ENCODE measurements at places on chromosomes 6 and 20.
A peak's percentile ranks its signal among the peaks of the same experiment; 100 is the strongest.

GRCh38 chr6:26543953-26544352, 5.8 kb downstream of the HMGN4 start:
- DNase-seq: peak; percentile 38

- DNase-seq: peak; percentile 39
Observed at GRCh38 chr6:17385660-17386059, 7.7 kb upstream of the CAP2 start.

- DNase-seq: peak; percentile 90
Observed at GRCh38 chr20:297098-297924, at the start of gene ZCCHC3. TSS of gene ZCCHC3 (plus strand) at chr20:297570. CDS start at chr20:297587, 17 bp downstream.

DNA sequence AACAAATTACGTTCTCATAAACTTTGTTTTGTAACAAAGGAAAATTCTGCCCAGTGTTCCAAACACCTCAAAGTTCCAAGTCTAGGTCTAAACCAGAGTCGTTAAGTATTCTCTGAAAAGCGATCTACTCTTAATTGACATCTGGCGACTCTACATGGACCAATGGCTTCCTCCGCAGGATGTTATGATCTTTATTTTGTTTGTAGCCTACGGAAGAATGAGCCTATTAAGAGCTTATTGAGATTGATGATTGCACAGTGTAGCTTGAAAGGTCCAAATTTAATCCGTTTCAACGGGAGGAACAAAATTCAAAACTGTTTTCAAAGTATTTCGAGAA, 61.1 kb downstream of the FAM217A start:
- no peak for DNase-seq

- no peak for DNase-seq
Observed at GRCh38 chr20:33438481-33438880, 5.1 kb downstream of the SNTA1 start.

- DNase-seq: peak; percentile 12
Observed at GRCh38 chr6:106886922-106887797, 87.4 kb downstream of the CD24 start.

DNA sequence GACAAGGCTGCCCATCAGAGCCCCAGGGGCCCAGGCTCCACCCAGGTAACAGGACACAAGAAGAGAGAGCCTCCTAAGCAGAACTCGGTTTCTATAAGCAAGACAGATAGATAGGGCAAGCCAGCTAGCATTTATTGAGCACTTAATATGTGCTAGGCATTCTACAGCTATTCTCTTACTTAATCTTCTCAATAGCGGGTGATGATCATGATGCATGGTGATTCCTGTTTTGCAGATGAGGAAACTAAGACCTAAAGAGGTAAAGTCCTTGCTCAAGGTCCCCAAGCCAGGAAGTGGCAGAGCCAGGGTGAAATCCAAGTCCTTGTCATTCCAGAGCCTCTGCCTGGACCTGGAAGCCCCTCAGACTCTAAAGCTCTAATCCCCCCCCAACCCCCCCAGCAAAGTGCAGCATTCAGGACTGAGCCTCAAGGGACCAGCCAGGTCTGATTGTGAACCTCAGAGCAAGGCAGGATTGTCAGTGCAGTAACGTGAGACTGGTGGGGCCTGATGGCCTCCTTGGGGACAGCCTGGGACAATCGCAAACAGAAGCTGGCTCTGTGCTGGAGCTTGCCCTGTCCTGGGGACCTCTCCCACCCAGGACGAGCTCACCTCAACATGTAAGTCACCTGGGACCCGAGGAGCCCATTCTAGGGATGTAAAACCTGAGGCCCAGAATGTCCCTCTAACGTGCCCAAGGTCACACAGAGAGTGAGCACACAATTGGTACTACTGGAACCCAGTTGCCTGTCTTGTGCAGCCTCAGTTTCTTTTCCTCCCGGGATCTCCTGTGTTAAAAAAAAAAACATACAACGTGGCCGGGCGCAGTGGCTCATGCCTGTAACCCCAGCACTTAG, 48.4 kb upstream of the PTGIS start:
- no peak for DNase-seq

- no peak for DNase-seq
Observed at GRCh38 chr6:137811916-137812553, 55.0 kb upstream of the TNFAIP3 start.

DNA sequence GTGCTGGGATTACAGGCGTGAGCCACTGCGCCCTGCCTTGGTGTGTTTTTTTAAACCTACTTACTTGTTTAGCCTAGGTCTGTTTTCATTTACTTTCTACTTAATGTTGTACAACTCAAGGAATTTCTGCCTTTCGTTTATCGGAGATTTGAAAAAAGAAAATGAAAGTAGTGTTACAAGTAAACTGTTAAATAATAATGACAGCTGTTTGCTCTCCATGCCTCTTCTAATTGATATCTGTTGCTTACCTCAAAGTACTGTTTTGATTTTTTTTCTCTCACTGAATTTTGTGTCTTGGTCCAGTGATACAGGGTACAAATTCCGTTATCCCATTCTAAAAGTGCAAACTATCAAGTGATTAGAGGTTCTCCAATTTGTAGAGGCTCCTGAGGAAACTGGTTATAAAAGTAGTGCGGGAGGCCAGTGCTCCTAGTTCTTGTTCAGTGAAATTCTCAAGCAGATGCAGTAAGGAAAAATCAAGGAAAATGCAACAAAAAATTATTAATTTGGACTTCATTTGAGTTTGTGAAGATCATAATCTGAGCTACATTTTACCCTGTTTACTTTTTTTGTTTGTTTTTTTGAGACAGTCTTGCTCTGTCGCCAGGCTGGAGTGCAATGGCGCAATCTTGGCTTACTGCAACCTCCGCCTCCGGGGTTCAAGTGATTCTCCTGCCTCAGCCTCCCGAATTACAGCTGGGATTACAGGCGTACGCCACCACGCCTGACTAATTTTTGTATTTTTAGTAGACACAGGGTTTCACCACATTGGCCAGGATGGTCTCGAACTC, 2.2 kb downstream of the UBR2 start:
- DNase-seq: no peak

- peak; percentile 17 for DNase-seq
Observed at GRCh38 chr6:160005861-160006540, 37.1 kb downstream of the IGF2R start.

GRCh38 chr6:44868335-44868668, 459.8 kb upstream of the RUNX2 start:
- DNase-seq: no peak

DNA sequence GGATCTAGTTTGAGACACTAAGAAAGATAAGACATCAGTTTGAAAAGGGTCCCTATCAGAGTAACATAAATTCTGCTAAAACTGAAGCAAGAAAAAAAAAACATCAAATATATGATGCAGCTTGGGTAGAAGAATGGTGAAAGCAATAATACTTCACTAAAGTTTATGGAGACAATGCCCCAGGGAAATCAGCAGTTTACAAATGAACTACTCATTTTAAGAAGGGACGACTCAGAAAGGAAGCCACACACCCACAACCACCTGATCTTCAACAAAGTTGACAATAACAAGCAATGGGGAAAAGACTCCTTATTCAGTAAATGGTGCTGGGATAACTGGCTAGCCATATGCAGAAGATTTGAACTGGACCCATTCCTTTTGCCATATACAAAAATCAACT, 143.5 kb downstream of the TPBG start:
- peak; percentile 21 for DNase-seq

DNA sequence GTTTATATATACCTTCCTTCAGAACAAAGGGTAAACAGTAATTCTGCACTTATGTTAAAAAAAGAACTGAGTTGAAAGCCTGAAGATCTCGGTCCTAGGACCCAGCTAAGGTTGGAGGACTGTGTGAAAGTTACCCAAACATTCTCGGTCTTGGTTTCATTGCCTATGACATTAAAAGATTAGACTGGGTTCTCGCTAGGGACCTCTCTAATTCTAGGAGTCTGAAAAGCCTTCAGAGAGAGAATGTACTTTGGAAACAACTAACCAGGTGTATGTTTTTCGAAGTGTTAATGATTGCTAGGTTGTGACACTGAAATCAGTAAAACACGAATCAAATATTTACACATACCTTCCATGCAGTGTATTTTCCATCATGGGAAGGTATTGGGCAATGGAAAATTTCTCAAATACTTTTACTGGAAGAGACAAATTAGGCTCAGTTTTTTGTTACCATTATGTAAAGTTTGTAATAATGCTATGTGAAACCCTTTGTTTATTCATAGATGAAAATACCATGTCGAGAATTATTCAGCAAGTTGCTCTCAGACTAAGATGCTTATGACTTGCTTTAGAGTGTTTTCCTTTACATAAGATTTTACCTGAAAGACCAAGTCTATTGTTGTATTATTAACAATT, 113.7 kb upstream of the LOC128125822 start:
- DNase-seq: peak; percentile 38

- DNase-seq: no peak
Observed at GRCh38 chr6:39076623-39077535, 28.3 kb downstream of the GLP1R start.

GRCh38 chr20:47610247-47610944, 108.7 kb downstream of the NCOA3 start:
- DNase-seq: peak; percentile 88

- no peak for DNase-seq
Observed at GRCh38 chr6:159969204-159969912, 476 bp downstream of the IGF2R start.

GRCh38 chr20:63664861-63665594, 6.9 kb downstream of the RTEL1 start:
- no peak for DNase-seq

DNA sequence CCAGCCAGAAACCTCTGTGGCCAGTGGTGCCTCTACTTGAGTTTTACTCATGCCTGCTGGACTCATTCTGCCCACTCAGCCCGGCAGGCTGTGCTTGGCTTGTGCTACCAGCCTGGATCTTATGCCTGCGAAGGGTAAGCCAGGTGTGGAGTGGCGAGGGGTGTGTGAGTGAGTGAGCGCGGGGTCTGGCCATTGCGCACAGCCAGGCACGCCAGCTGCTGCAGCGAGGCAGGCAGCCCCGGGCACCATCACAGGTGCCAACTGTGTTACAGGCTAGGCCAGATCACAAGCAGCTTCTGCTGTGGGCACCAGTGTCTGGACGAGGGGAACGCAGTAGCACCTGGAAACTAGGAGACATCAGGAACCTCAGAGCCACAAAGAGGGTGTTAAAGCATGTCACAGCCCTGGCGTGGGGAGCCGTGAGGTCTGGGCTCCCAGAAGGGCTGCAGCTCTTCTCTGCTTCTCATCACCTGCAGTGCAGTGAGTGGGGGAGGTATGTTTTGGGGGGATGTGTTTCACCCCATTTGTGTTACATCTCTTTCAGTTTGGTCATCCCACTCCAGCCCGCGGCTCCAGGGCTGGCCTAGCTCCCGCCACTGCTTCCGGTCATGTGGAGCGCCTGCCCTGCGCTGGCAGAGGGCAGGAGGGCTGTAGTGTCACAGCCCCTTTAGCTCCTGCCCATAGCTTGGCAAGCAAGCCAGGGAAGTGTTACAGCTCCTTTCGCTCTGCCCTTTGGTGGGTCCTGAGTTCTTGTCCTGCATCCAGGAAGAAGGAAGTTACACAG, 379.7 kb upstream of the IMPG1 start:
- no peak for DNase-seq

DNA sequence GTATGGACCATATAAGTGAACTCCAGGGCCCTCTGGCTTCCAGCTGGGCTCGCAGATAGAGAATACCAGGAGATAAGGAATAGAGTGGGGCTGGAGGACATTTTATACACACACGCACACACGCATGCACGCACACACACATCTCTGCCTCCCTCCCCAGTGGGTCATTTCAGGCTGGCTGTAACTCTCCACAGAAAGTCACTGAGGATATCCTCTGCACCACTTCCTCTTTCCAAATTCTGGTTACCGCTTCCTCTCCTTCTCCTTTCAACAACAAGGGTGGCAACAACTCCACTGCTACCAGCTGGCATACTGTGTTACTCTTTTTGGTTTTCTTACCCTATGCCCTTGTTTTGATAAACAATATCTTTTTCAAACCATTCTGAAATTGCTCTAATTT, 280.2 kb downstream of the COL12A1 start:
- no peak for DNase-seq

GRCh38 chr20:61938839-61939690, 126.6 kb downstream of the TAF4 start:
- no peak for DNase-seq

DNA sequence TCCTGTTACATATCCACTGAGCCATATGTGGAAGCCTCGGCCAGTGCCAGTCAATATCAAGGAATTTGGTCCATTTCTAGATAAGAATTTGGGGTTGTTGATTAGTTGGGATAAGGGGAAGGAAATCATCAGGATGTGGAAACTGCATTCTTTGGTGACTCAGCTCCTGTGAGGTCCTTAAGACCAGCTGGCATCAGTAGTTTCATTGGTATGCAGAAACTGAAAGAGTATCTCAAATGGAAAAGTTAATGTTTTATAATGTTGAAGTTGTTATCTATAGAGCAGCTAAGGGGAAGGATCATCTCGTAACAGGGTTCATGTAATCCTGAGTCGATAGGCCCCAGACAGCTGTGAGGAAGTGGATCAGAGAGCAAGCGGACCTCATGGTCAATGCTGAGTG, 87.9 kb upstream of the PRND start:
- peak; percentile 32 for DNase-seq

Measured in kidney tubule cell (primary cell).